NCI-H460 (cell line): ENCODE measurements at places on chromosomes 5 and 9.

GRCh38 chr9:18297056-18297841, 176.7 kb upstream of the ADAMTSL1 start:
- DNase-seq: no peak

- DNase-seq: no peak
Observed at GRCh38 chr5:171189442-171189841, 119.6 kb upstream of the TLX3 start.

DNA sequence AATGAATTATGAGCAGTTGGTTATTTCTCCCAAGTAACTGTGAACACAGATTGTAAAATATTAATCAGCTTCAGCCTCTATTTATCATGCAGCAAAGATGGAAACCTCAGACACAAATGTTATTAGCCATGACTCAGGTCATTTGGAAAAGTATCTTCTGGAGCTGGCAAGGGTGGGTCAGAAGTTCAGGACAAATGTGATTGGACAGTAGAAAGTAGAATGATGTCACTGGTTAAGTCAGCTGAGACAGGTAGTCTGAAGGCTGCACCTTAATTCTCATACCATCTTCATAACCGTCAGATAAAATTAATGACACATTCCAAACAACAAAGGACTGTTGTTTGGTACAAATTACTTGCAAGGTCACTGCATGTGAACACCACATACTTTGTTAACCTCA, 140.2 kb downstream of the EMB start:
- DNase-seq: no peak

DNA sequence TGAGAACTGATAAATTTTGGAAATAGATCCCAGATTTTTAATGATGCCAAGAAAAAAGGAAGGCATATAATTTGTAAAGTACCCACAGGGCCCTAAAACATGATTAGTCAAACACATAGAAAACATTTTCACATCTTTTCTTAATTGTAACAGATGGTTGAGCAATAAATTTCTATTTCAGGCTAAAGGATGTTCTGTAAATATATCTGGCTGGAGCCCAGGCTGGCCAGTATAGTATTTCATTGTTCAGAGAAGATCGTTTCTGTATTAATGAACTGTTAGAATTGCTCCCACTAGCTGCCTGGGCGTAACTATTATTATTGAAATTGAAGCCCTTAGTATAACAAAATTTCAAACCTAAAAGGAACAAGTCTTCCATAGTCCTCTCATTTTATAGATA, 105.3 kb upstream of the SMC2 start:
- no peak for DNase-seq

- no peak for DNase-seq
Observed at GRCh38 chr5:177501874-177502678, 4.7 kb upstream of the PDLIM7 start.

- no peak for DNase-seq
Observed at GRCh38 chr5:147821766-147822165, 9.7 kb downstream of the SPINK1 start.

- DNase-seq: no peak
Observed at GRCh38 chr9:14306672-14307660, 7.0 kb downstream of the NFIB start.

DNA sequence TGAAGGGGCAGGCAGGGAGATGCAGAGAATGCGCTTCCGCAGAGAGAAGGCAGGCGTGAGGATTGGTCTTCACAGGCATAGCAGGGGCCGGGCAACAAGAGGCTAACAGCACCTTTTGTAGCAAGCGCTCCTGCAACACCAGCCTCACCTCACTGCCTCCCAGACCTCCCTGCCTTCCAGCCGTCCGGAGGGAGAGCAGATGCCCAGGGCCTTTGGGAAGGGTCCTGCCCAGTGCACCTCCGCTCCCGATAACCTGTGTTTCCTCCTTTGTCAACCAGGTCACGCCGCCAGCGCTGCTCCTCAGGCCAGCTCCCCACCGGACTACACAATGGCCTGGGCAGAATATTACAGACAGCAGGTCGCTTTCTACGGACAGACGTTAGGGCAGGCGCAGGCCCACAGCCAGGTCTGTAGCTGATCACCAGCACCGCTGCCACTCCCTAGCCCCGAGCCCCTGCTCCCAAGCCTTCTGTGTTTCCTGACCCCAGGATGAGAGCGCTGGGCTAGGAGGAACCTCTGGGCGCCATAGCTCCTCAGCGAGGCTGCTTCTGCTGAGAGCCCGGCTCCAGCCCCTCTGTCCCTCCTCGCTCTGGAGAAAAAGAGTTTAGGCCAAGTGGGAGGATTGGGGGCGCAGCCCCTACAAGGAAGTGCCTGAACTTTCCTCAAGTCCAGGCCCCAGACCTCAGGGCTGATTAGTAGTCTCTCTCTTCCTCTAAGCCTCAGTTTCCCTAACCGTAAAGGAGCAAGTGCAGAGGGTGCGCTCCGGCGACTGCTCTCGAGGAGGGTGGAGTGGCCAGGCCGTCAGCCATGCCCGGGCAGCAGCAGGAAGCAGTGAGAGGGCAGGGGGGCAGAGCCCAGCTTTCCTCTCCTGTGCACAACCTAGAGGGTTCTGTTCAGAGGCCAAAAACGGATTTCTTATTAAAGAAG, 28.4 kb upstream of the PRDM12 start:
- no peak for DNase-seq

GRCh38 chr9:79012561-79012960, 559.2 kb upstream of the TLE4 start:
- no peak for DNase-seq

DNA sequence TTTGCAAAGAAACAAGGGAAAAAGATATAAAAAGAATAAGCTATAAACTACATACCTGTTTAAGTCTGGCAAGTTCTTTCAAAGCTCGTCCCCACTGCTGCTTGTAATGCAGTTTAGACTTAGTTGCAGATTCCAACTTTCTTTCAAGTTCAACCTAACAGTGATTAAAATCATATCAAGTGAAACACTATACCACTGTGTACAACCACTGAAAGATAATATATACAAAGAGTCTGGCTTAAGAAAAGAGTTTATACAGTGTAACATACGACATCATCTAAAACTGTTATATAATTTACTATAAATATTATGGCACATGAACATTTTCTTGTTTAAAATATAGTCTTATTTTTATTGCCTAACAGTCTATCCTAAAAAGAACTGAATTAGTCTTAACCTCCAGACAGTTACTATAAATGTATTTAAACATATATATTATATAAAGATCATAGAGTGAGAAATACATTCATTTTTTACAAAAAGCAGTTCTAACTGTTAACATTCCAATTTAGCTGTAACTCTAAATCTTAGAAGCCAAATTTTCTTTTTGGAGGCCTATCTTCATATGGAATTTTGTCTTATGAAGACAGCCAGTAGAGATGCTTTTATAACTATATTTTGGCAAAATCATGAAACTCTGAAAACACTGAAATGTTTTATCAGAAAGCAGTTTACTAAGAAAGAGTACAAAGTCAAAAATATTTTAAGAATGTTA, 58.6 kb downstream of the CEP120 start:
- DNase-seq: no peak

GRCh38 chr9:79768194-79768593, 196.4 kb downstream of the TLE4 start:
- DNase-seq: no peak

DNA sequence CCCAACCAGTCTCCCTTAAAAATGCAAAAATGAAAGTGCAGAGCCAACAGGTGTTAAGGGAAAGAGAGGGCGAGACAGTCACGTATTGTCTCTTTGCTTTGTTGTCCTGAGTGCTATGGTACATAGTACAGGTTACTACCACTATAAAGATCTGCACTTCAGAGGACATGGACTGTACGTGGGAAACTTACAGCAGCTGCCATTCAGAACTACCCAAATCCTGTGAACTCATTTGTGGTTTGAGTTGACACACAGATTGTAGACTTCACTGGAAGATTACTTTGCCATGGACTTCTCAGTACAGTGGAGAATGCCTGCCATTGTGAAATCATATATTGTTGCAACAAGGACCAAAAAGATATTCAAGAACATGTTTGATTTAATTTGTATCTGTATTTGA, 34.8 kb downstream of the FBXO38 start:
- no peak for DNase-seq

GRCh38 chr5:28328681-28329080, 1290.3 kb upstream of the CDH9 start:
- no peak for DNase-seq

GRCh38 chr9:93577078-93577974, 942 bp downstream of the PHF2 start:
- DNase-seq: no peak

DNA sequence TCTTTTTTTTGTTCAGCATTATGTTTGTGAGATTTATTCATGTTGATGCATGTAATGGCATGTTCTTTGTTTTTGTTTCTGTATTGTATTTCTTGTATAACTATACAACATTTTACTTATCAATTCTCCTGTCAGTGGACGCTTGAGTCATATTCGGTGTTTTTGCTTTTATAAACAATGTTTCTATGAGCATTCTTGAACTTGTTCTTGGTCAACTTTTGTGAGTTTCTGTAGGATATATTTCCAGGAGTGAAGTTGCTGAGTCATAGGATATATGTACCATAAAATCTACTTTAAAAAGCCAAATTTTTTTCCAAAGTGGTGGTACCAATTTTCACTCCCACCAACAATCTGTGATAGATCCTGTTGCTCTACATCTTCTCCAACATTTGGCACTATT, 104.8 kb downstream of the VCAN start:
- DNase-seq: no peak

GRCh38 chr5:123717139-123717538, 205.2 kb downstream of the CSNK1G3 start:
- DNase-seq: no peak

- DNase-seq: no peak
Observed at GRCh38 chr9:93864032-93864431, 91.1 kb downstream of the BARX1 start.

DNA sequence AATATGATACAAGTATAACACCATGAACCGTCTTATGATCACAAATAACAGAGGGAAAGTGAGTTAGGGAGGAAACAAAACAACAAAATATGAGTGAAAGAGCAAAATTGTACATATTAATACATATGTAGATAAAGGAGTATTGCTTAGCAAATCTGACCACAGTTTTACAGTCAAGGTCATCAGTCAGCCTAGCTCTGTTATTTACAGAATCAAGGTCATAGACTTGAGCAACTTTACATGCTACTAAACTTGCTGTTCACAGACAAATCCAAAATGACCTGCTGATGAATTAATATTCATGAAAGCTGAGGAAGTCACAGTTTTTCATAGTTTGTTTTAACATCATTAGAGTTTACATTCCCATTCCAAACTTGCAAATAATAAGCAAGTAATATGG, 1387.7 kb upstream of the ACO1 start:
- DNase-seq: no peak

- no peak for DNase-seq
Observed at GRCh38 chr5:159971038-159971437, 37.9 kb upstream of the TTC1 start.

GRCh38 chr5:178486239-178486641, 104.0 kb downstream of the COL23A1 start:
- no peak for DNase-seq

DNA sequence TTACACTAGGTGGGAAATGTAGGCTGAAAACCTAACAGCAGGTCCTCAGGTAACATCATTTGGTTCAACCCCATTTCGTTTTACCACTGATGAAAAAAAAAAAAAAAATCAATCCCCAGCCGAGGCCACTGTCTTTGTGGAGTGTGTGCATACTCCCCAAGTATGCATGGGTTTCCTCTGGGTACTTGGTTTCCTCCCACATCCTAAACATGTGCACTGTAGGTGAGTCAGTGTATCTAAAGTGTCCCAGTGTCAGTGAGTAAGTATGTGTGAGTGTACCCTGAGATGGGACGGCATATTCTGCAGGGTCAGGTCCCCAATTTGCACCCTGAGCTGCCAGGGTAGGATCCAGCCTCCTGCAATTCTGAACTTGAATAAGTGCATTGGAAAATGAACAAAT, 966.5 kb upstream of the DMAC1 start:
- no peak for DNase-seq

- DNase-seq: no peak
Observed at GRCh38 chr9:91036356-91036755, 234.7 kb downstream of the SYK start.
